Fibroblast of skin of back (primary cell): ENCODE measurements at places on chromosomes 7 and 10.

- no peak for DNase-seq
Measured at GRCh38 chr7:93877742-93878141, 12.8 kb downstream of the TFPI2 start.

GRCh38 chr7:137146012-137146455, 197.5 kb downstream of the PTN start:
- DNase-seq, result peak; percentile 91

GRCh38 chr10:11881030-11881476, 57.9 kb downstream of the PROSER2 start:
- no peak for DNase-seq

- DNase-seq, result no peak
Measured at GRCh38 chr10:12390733-12391132, 41.4 kb downstream of the CAMK1D start.

- DNase-seq, result peak; percentile 71
Measured at GRCh38 chr10:38054361-38054797, 39.8 kb upstream of the ZNF37A start.

- DNase-seq, result peak; percentile 34
Measured at GRCh38 chr7:35753761-35754603, 46.9 kb upstream of the SEPTIN7 start.

DNA sequence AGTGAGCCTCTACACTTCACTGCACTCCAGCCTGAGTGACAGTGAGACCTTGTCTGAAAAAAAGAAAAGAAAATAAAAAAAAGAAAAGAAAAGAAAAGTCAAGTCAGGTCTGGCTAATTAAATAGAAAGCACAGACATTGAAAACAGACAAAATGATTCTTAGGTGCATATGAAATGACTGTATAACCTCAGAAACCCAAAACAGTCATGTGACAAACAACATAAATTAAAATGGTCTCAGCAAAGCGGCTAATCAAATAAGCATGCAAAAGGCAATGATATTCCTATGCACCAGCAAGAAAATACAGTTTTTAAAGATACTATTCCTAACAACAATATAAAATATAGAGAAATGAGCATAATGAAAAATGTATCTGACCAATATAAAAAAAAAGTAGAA, 38.3 kb downstream of the LRRC20 start:
- DNase-seq, result no peak

DNA sequence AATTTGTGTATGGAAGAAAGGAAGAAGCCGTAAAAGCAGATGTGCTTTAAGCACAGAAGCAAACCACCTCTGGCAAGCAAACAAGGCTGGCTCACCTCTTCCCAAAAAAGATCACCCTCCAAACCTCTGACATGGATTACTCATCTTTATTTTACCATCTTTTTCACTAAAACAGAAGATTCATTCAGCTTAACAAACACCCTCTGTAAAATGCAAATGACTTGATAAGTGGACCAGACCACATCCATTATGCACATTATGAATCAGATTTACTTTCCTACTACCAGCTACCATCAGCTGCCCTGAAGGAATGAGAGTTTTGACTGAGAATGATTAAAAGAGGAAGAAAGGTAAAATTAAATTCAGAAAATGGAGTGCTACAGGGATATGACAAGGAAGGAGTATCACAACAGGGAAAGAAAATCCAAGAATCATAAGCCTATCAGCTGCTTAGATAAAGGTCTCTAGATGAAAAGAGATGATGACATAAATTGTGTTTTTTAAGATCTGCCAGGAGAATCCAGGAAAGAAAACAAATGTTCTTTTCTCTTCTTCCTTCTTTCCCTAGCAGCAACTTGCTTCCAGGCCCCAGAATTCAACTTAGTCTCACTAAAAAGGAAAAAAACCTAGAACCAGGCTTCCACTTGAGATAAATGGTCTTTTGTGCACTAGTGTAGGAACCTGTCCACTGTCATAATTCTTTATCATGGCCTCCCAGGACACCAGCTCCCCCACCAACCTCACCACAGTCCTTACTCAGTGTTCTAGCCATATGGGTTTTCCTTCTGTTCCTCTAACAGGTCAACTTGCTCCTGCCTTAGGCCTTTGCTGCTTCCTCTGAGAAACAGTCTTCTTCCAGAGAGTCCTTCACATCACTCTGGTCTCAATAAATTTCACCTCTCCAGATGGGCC, 47.4 kb downstream of the JAZF1 start:
- DNase-seq, result no peak

DNA sequence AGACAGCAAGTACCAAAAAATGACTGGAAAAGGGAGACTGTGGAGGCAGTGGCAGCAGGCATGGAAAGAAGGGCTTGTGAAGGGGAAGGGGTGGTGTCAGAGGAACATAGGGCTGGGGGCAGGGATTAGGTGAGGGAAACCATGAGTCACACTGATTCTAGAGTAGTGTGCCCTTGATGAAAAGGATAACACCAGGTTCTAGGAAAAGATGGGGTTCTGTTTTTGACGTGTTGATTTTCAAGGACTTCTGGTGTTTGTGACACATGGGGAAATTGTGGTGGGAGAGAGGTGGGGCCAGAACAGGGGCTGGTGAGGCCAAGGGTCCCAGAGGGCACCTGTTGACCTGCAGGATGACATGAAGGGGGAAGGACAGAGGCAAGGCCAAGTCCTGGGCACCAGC, 57.1 kb downstream of the FIGNL1 start:
- no peak for DNase-seq
